Activated naive CD4-positive, alpha-beta T cell treated with anti-CD3 and anti-CD28 coated beads for 36 hours (primary cell): ENCODE measurements at places on chromosomes 3 and 15.

GRCh38 chr3:183629546-183630301 is 5.7 kb upstream of the KLHL24 start:
- no peaks in the 10 kb centered on the region for H3K36me3 ChIP-seq
- no peaks in the 10 kb centered on the region for H3K27me3 ChIP-seq

- no peak overlapping the region for H3K4me3 ChIP-seq
- no peaks in the 10 kb centered on the region for H3K27me3 ChIP-seq
- no peak for DNase-seq
These were observed 202.5 kb upstream of the PDZRN3 start for GRCh38 chr3:73827204-73827603.

DNA sequence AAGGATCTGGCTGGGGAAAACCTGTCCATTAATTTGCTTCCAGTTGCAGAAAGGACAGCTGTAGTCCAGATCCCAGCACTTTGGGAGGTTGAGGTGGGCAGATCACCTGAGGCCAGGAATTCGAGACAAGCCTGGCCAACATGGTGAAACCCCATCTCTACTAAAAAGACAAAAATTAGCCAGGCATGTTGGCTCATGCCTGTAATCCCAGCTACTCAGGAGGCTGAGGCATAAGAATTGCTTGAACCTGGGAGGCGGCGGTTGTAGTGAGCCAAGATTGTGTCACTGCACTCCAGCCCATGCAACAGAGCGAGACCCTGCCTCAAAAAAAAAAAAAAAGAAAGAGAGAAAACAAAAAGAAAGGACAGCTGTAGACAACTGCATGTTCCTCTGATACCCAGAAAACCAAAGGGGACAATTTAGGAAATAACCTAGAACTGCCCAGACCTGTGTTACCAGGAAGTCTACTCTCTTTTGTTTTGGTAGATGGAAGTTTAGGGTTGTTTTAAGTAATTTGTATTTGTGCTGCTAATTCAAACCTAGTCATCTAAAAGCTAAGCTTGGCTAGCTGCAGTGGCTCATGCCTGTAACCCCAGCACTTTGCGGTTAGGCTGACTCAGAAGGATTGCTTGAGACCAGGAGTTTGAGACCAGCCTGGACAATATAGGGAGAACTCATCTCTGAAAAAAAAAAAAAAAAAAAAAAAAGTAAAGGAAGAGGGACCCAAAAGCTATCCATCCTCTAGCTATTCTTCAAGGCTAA is 22.7 kb downstream of the EXD1 start:
- H3K4me3 ChIP-seq, result no peak overlapping the region
- no peak overlapping the region for H3K27ac ChIP-seq
- no peak for DNase-seq
- H3K36me3 ChIP-seq, result no peaks in the 10 kb centered on the region
- no peaks in the 10 kb centered on the region for H3K4me1 ChIP-seq
- peaks cover 2% of the 10 kb centered on the region for H3K27me3 ChIP-seq

DNA sequence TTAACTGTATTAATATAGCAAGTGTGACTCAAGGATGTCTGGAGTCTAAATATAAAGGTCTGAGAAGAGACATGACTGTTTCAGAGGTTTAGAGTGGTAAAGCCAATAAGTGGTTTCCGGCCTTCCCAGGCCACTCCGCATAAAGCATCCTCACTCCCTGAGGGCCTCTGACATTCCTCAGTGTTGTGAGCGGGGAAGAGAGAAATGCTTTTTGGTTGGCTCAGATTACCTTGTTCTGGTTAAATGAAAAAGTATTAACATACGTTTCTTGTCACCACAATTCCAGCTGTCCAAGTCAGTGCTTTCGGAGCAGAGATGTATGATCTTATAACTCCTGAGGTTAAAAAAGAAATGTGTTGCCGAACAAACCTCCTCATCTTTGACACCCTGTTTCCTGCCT is 103.8 kb downstream of the RBMS3 start:
- DNase-seq, result no peak
- no peaks in the 10 kb centered on the region for H3K36me3 ChIP-seq
- H3K27ac ChIP-seq, result no peak overlapping the region
- H3K4me3 ChIP-seq, result no peak overlapping the region
- no peaks in the 10 kb centered on the region for H3K27me3 ChIP-seq
